ENCODE measurements at places on chromosomes 16 and 17.

DNA sequence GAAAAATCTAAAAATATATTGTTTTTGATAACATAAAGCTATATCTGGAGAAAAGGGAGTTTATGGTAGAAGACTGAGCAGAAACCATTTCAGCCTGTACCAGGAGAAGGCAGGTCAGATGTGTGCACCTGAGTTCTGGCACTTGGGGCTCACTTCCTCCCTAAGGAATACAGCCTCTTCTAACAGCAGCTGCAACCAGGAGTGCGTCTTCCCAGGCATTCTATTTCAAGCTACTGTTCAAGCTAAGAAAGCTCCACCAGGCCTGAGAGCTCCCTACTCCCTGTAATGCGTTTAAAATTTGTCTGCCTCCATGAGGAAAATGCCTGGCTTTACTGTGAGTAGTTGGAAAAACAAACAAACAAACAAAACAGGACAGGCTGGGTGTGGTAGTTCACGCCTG, 96.1 kb downstream of the ZNF778 start:
- no peak overlapping the region for H3K4me3 ChIP-seq
- peaks cover 11% of the 10 kb centered on the region for H3K27me3 ChIP-seq
- peaks cover 35% of the 10 kb centered on the region for H3K36me3 ChIP-seq
- DNase-seq = no peak
- H3K4me1 ChIP-seq = peaks cover 58% of the 10 kb centered on the region

GRCh38 chr17:3963237-3964201, 718 bp downstream of the ATP2A3 start:
- H3K27me3 ChIP-seq = peaks cover 28% of the 10 kb centered on the region
- H3K27ac ChIP-seq = no peak overlapping the region
- H3K4me1 ChIP-seq = peaks cover 19% of the 10 kb centered on the region
- H3K4me3 ChIP-seq = peak overlapping the region; percentile 15
- H3K36me3 ChIP-seq = no peaks in the 10 kb centered on the region

- peak; percentile 61 for DNase-seq
- H3K27ac ChIP-seq = peak overlapping the region; percentile 29
- peaks cover 43% of the 10 kb centered on the region for H3K4me1 ChIP-seq
- H3K27me3 ChIP-seq = peaks cover 7% of the 10 kb centered on the region
- peak overlapping the region; percentile 44 for H3K4me3 ChIP-seq
These were observed 235.2 kb upstream of the CDH5 start for GRCh38 chr16:66131156-66131807.

DNA sequence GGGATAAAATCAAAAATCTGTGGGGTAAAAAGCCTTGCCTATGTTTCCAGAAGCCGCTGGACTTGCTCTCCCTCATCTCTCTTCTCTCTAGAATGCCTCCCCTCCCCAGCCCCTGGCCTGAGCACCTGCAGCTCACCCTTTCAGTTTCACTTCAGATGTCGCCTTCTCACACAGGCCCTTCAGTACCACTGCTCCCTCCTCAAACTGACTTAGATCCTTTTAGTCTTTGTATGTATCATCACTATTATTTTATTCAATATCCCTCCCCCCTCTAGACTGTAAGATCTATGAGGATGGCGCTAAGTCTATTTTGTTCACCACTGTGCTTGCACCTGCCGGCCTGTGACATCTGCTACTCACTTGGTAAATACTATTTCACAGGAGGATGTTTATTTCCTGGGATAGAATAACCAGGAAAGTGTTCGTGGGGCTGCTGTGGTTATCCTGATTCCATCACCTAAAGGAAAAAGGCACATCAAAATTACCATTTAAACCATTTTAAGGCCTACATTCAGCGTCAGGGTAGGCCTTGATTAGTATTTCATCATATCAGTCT, 122.3 kb downstream of the MRTFB start:
- peaks cover 36% of the 10 kb centered on the region for H3K4me1 ChIP-seq
- no peak for DNase-seq
- H3K36me3 ChIP-seq = no peaks in the 10 kb centered on the region
- H3K4me3 ChIP-seq = no peak overlapping the region
- H3K27ac ChIP-seq = no peak overlapping the region

DNA sequence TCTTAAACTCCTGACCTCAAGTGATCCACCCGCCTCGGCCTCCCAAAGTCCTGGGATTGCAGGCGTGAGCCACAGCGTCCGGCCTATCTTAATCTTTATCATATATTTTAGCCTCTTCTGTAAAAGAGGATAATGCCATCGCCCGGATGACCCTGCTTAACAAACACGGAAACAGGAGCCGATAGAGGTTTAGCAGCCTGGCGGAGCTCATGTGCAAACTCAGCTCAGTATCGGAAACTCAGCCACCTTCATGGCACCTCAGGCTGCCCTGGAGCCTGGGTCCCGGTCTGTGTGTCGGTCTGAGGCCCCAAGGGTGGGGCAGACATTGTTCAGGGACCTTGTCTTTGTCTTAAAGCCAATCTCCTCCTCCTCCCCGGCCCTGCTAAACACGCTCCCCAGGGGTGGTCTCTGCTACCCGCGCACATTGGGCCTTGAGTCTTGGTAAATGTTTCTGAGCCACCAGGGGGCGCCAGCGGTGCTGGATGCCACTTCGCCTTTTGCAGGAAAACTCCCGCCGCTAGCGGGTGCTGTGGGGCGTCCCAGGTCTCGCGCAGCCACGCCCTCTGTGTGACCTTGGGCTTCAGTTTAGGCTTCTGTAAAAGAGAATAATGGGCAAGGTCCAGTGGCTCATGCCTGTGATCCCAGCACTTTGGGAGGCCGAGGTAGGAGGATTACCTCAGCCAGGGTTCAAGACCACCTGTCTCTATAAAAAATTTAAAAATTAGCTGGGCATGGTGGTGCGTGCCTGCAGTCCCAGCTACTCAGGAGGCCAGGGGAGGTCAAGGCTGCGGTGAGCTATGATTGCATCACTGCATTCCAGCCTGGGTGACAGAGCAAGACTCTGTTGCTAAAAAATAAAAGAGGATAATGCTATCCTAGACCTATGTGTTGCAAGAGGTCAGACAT, 2.7 kb downstream of the CETP start:
- no peak overlapping the region for H3K4me3 ChIP-seq
- H3K36me3 ChIP-seq = peaks cover 3% of the 10 kb centered on the region
- H3K27ac ChIP-seq = peak overlapping the region; percentile 97
- no peaks in the 10 kb centered on the region for H3K27me3 ChIP-seq
- DNase-seq = peak; percentile 94
- H3K4me1 ChIP-seq = peaks cover 50% of the 10 kb centered on the region

DNA sequence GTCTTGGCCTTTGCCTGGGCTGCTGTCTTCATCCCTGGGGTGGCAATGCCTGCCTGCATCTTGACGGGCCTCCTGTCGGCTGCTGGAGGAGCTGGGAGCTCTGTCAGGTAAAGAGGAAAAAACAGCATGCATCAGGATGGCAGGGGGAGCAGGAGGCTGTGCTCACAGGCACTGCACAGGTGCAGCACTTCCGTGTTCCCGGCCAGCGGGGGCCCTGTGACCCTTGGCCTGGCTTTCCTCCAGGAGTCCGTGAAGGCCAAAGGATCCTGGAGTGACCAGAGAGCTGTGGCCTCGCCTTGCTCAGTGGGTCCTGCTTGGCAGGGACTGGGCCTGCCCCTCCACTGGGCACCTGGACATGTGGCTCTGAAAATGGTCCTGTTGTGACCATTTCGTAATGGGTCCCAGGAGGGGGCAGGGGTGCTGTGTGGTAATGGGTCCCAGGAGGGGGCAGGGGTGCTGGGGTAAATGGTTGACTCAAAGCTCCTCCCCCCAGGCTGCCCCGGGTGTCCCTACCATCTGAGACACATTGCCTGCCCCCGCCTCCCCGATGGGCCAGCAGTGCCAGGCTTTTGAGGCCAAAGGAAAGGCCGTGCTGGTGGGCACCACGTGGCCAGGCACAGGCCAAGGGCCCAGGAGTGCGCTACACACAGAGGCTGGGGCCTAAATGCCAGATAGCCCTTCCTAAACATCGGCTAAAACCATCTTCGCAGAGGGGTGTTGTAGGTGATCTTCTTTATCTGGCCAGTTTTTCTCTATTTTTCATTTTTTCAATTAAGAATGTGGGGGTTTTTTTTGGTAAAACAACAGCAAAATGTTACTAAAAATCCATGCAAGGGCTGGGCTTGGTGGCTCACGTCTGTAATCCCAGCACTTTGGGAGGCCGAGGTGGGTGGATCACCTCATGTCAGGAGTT, 4.0 kb upstream of the FASN start:
- no peak overlapping the region for H3K4me3 ChIP-seq
- no peak for DNase-seq
- H3K27ac ChIP-seq = no peak overlapping the region
- no peaks in the 10 kb centered on the region for H3K27me3 ChIP-seq
- no peaks in the 10 kb centered on the region for H3K36me3 ChIP-seq

GRCh38 chr16:81492965-81493754, 48.6 kb downstream of the CMIP start:
- no peak for DNase-seq
- H3K36me3 ChIP-seq = peaks cover 6% of the 10 kb centered on the region
- H3K27me3 ChIP-seq = peaks cover 3% of the 10 kb centered on the region
- H3K4me3 ChIP-seq = peak overlapping the region; percentile 12

- no peak for DNase-seq
- H3K27me3 ChIP-seq = peaks cover 2% of the 10 kb centered on the region
- peaks cover 9% of the 10 kb centered on the region for H3K36me3 ChIP-seq
These were observed 562.8 kb downstream of the MAF start for GRCh38 chr16:79037521-79038373.

DNA sequence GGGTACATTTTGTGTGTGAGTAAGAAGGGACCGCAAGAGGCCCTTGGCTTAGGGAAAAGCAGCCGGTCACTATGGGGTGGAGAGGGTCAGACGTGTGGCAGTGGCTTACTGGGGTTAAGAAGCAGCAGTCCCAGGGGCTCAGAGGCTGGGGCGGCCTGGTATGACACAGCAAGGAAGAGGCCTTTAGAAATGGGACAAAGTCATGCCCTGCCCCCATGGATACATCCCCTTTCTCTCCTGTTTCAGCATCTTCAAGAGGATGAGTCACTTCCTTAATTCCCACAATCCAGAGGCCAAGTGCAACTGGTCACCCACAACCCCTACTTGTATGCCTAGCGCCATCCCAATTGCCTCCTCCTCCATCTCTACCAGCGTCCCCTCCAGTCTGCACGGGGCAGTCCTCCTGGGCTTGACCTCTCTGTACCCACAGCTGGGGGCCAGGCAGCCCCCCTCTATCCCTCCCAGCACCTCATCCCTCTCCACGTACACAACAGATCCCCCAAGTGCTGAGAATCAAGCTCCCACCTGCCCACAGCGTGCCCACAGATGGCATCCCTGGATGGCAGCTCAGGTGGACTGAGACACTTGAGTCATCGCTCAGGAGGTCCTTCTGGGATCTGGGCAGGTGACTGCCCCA, 6.9 kb upstream of the EFTUD2 start:
- peaks cover 5% of the 10 kb centered on the region for H3K27me3 ChIP-seq
- DNase-seq = peak; percentile 86

DNA sequence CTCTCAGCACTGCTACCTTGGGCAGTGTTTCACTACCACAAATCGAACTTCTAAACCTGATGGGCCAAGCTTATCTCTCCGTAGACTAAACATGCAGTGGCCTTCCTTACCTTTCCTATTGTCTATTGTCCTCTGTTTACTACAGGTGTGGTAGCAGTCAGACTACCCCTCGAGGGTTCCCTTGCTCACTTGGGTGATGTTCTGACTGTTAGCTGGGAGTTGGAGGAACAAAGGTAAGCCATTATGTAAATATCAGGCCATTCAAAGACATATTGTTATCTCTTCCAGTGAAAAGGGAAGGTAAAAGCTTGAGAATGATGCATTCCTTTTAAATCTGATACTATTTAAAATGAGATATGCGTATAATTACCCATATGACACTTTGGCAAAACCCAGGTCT, 828.3 kb upstream of the EEF2KMT start:
- H3K4me1 ChIP-seq = no peaks in the 10 kb centered on the region
- no peak overlapping the region for H3K27ac ChIP-seq

DNA sequence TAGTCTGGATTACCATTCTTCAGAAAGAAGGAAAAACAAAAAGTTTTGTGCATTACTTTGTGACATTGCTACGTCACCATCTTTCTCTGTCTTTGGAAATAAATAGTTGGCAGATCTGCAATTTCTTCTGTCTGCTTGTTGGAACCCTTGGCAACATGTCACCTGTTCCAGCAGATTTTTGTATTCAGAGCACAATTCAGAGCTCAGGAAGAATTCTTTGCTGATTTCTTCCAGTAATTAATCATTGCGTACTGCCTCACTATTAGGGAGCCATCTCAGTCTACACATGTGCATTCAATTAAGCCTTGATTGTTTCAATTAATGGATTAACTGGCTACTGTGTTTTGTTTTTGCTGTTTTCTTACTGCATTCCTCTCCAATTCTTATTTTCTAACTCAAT, 467.2 kb downstream of the CDH8 start:
- H3K4me1 ChIP-seq = no peaks in the 10 kb centered on the region
- H3K27me3 ChIP-seq = no peaks in the 10 kb centered on the region
- H3K4me3 ChIP-seq = no peak overlapping the region
- DNase-seq = no peak
- no peak overlapping the region for H3K27ac ChIP-seq
- no peaks in the 10 kb centered on the region for H3K36me3 ChIP-seq

GRCh38 chr17:54694287-54694887, 206.3 kb upstream of the TOM1L1 start:
- H3K4me1 ChIP-seq = no peaks in the 10 kb centered on the region
- no peaks in the 10 kb centered on the region for H3K27me3 ChIP-seq
- H3K36me3 ChIP-seq = no peaks in the 10 kb centered on the region
- H3K27ac ChIP-seq = no peak overlapping the region
- DNase-seq = no peak
